Stimulated activated CD8-positive, alpha-beta memory T cell treated with anti-CD3 and anti-CD28 coated beads, Interleukin-4, amount 100 ng/mL, for 1 hour (primary cell): ENCODE measurements at places on chromosomes 13 and 19.

DNA sequence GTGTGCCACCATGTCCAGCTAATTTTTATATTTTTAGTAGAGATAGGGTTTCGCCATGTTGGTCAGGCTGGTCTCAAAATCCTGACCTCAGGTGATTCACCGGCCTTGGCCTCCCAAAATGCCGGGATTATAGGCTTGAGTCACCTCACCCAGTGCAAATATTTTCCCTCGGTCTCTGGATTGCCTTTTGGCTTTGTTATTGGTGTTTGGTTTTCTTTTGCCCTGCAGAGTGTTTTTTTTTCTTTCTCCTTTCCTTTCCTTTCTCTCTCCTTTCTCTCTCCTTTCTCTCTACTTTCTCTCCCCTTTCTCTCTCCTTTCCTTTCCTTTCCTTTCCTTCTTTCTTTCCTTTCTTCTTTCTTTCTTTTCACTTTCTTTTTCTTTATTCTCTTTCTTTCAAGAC lies 33.2 kb downstream of the KDM4B start:
- DNase-seq, result no peak

DNA sequence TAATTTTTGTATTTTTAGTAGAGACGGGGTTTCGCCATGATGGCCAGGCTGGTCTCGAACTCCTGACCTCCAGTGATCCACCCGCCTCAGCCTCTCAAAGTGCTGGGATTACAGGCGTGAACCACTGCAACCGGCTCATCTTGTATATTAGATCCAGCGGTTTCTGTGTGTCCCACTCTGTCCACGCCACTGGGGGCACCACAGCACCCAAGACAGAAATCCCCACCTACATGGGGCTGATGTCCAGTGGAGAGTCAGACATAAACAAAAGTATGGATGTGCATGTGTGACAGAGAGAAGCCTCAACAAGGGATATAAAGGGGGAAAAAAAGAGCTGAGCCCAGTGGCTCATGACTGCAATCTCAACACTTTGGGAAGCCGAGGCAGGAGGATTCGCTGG lies 65.8 kb upstream of the ADGRE5 start:
- no peak for DNase-seq

GRCh38 chr19:39168258-39169142 lies 28.3 kb upstream of the NCCRP1 start:
- DNase-seq, result no peak

- DNase-seq, result no peak
Observed at GRCh38 chr13:45328661-45329111, 12.3 kb downstream of the TPT1 start.

- no peak for DNase-seq
Observed at GRCh38 chr13:110650436-110650835, 35.1 kb downstream of the NAXD start.

DNA sequence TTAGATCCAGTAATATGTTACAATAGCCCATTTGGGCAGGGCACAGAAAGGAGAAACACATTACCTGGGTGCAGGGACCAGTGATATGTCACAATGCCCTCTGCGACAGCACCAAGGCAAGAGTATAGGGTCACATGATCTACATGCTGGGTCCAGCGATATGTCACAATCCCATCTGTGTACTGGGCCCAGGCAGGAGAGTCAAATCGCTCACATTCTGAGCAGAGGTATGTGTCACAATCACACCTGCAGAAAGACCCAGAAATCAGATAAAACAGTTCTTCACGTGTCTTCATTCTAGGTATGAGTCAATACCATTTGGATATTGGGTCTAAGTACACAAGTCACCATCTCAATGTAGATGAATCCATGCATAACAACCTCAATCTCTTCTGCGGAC lies 7.1 kb upstream of the ZNF43 start:
- DNase-seq, result no peak

GRCh38 chr19:40589591-40590429 lies 11.4 kb upstream of the LTBP4 start:
- no peak for DNase-seq

DNA sequence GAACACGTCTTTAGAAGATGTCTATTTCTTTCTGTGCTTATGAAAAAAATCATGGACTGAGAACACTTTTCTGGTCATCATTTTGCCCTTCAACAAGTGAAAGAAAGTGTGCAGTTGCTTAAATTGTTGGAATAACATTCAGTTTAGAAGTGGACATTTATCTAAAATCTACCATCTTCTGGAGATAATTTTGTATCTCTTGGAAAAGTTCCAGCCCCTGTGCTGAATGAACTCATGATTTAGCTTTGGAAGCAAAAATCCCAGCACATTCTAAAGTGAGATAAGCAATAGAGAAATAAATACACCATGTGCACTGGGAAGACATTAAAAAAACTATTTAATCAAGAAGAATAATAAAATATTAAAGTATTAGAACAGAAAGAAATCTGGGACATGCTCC lies 1420.8 kb upstream of the SLC10A2 start:
- no peak for DNase-seq

DNA sequence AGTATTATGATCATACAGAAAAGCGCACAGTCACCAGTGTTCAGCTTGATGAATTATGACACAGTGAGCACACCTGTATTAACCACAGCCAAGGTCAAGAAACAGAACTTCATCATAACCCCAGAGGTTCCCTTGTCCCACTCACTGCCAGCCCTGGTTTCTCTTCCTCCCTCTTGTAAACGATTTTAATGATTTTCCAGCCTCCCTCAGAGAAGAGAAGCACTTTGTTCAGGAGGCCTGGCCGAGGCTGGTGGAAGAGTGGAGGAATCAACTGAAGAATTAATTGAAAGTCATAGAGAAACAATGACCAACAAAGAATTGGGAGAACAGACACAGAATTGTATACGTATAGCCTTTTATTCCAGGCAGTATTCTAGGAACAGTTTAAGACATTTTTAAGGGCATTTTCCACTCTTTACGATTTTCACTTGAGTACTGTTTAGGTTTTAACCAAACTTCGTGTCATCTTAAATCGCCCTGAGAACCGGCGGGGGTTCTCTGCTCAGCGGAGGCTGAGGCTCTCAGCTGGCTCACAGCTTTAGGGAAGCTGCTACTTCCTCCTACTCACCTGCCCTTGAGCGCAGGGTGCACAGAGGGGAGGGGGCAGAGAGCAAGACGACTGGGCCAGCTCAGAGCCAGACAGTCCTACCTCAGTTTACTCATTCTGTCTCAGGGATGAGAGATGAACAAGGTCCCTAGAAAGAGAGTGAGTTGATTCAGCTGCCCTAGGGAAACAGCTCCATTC lies 108.6 kb downstream of the AKAP11 start:
- no peak for DNase-seq
